ENCODE measurements at places on chromosomes 4 and X.

DNA sequence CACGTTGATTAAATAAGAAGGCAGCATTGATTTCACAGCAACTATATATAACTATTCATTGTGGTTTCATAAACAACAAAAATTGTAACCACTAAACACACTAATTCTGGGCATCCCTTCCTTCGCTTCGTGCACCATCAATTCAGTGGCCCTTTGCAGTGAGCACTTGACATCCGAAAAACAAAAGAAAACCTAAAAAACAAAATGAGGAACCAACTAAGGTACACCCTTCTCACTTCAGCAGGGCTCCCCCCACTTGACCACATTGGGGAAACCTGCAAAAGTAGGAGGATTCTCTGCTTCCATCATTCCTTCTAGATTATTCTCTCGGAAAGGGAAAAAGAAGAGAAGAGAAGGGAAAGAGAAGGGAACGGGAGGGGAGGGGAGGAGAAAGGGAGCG, 28.3 kb downstream of the NBDY start:
- DNase-seq, result no peak

DNA sequence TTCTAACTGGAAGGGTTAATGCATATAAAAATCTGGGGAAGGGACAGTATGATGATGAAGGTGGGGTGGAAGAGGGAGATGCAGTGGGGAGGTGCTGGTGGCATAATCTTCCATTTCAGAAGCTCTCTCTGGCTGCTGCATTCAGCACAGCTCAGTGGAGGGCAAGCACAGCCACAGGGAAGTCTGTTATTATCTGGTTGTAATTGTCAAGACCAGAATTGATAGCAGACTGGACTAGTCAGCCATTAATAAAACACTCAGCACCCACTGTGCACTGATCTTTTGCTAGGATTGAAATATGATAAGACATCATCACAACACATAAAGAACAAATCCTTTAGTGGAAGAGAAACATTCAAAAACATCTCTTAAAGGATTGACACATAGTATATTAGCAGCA, 414.2 kb upstream of the LCORL start:
- no peak for DNase-seq

GRCh38 chr4:119693126-119693525, 64.5 kb upstream of the PDE5A start:
- DNase-seq, result no peak

DNA sequence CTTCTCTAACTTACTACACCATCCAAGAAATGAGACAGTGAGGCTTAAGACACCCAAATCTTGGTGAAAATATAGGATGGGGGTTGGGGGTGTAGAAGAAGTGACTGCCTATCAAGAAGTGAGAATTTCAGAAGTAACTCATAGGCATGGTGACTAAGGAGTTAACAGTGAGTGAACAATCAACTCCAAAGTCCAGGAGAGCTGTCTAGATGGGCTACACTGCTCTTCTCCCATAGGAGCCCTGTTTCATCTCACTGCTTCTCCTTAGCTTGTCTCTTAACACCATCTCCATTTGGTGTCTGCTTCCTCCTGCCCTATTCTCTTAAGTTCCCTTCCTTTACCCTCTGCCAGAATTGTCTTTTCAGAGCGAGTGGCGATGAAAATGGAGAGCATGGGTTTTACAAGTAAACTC, 22.7 kb downstream of the FABP2 start:
- DNase-seq, result no peak

DNA sequence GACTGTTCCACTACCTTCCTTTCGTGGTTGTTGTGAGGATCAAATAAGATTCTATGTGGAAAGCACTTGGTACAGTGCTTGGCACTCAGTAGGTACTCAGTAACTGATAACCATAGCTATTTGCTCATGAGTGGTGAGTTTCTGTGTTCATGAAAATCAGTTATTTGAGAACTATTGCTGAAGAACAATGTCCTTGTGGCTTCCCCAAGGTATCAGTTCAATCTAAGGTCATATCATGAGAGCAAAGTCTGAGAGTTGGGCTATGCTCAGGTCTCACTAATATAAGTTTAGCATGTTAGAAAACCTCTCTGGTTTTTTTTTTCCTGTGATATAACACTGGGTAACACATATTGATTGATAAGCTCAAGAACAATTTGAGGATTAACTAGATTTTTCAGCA, 147.8 kb downstream of the GRIA3 start:
- DNase-seq, result no peak

DNA sequence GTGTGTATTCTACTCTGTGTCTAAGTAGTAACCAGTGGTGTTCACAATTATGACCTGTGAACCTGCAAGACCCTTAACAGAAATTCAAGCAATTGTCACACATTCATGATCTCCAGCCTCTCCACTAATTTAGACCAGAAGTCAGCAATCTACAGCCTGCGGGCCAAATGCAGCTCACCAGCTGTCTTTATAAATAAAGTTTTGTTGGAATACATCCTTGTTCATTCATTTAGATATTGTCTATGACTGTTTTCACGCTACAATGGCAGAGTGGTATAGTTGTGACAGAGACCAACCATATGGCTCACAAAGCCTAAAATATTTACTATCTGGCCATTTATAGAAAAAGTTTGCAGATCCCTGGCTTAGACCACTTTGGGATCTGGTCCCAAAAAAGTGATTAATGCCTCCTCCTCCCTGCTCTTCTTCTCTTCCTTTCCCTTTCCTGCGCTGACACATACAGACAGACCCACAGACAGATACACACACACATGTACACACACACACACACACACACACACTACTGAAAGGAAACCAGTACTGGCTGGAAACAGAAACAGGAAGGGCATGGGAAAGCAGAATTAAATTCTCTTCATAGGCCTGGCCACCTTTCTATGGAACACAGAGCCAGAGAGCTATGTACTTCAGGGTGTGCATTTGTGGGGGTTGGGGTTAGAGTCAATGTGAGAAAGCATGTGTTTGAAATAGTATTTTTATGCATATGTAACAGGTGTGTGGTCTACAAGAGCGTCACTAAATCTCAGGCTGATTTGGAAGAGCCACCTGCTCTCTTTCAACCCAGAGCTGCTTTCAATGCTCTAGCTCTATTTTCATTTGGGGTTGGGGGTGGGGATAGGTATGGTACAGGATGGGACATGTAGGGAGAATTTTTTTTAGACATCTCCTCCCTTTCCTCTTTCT, 49.7 kb upstream of the TMEM164 start:
- DNase-seq, result no peak

GRCh38 chrX:70769659-70770227, 138.8 kb downstream of the TEX11 start:
- no peak for DNase-seq

DNA sequence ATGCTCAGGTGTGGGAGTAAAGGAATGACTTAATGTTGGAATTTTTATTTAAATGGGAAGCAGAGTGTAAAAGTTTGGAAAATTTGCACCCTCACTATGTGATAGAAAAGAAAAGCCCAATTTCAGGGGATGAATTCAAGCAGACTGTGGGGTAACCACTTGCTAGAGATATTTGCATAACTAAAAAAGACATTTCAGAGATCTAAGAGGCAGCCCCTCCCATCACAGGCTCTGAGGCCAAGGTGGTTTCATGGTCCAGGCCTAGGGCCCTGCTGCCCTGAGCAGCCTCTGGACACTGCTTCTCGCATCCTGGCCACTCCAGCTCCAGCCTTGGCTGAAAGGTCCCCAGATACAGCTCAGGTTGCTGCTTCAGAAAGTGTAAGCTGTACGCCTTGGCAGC, 5.9 kb upstream of the XPNPEP2 start:
- DNase-seq, result no peak

DNA sequence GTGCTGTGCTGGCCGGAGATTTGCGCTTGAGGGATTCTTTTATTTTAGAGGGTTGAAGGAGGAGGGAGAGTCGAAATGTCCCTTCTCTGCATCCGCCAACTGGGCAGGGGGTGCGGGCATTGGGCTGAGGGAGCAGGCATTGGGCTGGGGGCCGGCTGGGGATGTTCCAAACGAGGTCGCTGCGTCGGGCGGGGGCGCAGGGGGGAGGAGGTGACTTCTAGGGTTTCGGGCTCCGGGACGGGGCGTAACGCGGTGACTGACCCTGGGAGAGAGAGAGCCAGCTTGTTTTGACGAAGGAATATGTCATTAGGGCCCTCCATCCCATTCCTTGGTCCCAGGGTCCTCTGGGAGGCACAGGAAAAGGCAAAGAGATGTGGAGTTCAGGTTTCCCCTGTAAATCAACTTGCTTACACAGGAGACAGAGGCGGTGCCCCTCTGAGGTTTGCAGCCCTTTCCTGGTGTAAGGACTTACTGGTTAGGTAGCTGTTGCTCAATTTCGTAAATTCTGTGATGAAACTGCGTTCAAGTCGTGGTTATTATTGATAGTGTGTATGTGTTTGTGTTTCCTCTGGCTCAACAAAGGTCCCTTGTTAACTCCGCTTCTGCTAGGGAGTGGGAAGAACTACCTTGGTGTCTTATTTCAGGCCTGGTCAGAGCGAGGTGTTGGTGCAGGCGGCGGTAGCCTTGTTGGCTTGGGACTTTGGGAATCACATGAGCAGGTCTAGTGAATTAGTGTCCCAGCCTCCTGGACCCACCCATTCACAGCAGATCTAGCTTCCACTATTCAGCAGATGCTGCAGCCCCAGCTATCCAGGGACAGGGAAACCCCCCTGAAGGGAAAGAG, 716 bp downstream of the FHIP1A start:
- no peak for DNase-seq

All from T-helper 22 cell (primary cell).